ENCODE measurements at places on chromosomes 7 and 10.
A peak's percentile ranks its signal among the peaks of the same experiment; 100 is the strongest.

- DNase-seq = no peak
These were observed 107.1 kb upstream of the FAM20C start for GRCh38 chr7:85074-85882.

DNA sequence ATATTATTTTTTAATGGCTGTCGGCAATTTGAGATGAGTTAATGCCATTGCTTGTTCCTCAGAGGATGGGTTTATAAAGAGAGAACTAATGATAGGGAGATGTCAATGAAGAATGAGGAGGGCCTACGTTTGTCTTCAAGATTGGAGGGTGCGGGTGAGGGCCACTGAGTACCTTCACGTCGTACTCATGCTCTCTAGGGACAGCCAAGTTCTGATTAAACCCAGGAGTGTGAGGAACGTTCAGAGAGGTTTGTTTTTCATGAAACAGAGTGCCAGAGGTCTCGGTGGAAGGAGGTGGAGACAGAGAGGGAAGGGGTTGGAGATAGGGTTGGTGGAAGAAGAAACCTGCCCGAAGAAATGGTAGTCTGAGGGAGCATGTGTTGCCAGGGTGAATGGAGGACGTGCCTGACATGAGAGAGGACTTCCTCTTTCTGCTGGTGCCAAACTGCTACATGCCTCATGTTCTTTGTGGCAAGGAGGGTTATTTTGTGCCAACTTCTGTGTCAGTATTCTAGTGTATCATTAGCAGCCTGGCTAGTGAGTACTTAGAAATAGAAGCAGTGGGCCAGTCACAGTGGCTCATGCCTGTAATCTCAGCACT, 8.9 kb downstream of the DHTKD1 start:
- DNase-seq = no peak

DNA sequence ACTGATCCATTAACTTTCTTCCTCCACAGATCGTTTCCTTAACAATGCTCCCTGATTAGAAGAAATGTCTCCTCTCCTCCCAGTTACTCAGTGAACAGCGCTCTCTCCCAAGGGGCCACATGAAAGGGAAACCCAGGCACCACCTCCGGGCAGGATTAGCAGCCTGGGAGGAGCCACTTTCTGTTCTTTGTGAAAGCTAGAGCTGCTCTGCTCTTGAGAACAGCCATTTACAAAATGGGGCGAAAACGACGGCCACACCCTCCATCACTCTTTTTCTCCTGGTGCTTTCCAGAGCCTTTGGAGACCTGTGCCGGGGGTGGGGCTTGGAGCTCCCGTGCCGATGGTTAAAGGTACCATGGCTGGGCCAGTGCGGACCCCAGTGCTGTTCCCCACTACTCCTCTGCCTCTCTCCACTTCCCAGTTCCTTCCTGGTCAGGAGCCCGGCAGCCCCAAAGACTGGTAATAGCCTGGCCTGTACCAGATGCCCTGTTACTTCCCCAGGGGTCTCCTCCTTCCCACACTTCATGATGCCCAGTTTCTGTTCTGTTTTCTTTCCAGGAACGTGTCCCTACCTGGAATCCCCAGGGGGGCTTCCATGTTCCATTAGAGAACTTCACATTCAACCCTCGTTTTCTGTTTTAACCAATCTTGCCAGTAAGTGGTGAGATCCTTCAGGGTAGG, 402.9 kb upstream of the GALNT17 start:
- DNase-seq = no peak

DNA sequence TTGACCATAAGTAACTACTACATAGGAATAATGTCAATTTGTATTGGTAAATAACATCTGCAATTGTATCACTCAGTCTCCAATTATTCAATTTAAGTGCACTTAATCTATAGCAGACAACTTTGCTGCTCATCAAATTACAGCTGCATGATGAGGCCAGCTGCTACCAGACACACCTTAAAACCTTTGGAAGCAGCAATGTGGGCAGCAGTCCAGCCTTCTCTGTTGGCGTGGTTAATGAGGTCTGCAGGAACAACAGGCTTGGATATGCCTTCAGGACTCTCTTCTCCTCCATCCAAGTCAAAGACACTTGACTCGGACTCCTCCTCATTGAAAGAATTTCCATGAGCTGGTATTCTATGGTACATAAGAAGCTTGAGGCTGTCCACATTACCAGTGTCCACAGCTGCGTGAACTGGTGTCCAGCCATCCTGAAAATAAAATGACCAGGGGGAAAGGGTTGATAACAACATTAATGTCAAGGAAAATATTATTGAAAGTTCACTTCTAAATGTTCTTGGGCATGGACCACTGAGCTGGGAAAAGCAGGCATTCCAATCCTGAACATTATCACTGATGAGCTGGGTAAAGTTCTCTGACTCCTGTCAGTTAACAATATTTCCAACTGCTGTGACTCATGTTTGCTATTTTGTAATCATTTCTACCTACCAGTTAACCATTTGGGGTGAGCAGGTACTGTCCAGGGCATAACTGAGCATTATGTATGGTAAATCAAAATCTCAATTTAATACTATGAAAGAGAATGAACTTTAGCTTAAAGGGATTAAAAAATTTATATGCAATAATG, 95.7 kb downstream of the CTTNBP2 start:
- no peak for DNase-seq

DNA sequence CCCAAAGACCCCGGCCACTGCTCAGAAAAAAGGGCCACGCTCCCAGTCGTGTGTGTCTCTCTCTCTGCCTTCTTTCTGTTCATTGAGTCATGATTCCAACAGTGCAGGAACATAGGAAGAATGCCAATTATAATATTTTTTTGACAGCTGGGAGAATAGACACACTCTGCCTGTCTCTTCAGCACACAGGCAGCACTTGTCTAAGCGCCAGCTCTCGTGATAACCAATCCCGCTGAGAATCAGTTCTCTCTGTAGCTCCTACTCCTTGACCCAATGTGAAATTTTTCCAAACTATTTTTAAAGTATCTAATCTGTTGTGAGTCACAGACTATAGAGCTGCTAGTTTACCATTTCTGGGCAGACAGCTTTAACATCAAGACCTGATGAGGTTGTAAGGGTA, 145.7 kb upstream of the RHEB start:
- DNase-seq = no peak

GRCh38 chr10:44558521-44558920, 173.6 kb upstream of the CXCL12 start:
- DNase-seq = no peak

- DNase-seq = no peak
These were observed 26.6 kb upstream of the PLA2G12B start for GRCh38 chr10:72981028-72981881.

- DNase-seq = no peak
These were observed 583.9 kb downstream of the NXPH1 start for GRCh38 chr7:9017286-9017685.

DNA sequence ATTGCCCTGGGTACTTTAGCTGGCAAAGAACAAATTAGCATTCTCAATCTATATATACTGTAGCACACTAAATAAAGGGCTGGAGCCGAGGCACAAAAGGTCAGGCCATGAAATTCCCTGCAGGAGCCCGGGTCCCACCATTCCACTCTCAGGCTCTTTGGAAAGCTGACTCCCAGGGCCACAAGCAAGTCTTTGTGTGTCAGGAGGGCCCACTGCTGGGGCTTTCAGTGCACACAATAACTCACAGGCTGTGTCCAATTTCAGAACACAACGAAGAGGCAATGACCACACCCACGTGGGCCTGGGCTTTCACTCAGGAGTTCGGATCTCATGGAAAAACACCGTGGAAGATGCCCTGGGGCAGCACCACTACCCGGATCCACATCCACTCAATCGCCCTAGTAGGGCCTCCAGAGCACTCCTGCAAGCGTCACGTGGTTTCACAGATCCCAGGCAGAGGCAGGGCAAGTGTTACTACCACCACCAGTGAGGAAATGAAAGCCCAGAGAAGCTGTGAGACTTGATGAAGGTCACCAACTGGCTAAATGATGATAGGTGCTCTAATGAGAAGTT, 60.3 kb downstream of the COBL start:
- DNase-seq = no peak

DNA sequence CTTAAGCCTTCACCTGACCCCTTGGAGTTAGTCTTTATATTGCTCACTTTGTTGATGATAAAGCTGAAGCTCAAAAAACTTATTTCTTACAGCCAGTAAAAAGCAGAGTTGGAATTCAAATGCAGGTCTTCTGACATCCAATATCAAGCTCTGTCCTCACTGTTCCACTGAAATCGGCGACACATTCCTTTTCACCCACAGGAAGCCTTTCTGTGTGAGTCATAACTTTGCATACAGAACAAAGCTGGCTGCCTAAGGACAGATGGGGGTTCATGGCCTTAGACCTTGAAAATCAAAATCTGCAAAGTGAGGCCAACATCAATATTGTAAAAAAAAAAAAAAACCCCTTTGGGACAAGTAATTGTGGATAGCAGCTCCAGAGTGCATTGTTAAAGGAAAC, 21.8 kb upstream of the AKR1B1 start:
- no peak for DNase-seq

GRCh38 chr10:70306181-70306705, 22.4 kb upstream of the NPFFR1 start:
- peak; percentile 37 for DNase-seq

DNA sequence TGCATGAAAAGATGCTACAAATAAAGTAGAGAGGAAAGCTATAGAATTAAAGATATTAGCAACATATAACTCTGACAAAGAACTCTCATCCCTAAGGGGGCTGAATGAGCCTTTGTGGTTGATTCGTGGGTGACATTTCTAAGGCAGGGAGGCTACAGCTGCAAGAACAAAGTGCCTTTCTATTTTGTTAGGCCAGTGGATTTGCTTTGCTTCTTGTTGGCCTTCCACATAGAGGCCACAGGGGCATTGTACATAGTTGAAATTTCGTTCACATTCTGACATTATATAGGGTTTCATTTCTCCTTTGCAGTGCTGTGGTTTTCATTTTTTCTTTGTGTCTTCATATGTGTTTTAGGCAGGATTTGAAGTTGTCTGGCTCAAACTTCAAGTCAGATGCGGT, 819.2 kb upstream of the C7orf33 start:
- DNase-seq = no peak

DNA sequence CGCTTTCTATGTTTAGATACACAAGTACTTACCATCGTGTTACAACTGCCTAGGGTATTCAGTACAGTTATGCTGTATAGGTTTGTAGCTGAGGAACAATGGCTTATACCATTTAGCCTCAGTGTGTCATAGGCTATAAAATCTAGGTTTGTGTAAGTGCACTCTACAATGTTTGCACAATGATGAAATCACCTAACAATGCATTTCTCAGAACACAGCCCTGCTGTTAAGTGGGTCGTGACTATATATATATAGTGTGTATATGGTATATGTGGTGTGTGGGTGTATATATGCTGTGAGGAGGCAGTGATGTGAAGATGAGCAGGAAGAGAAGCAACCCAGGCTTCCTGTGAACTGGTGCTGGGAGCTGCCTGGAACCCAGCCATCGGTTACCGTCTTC, 65.6 kb upstream of the MKI67 start:
- DNase-seq = no peak

DNA sequence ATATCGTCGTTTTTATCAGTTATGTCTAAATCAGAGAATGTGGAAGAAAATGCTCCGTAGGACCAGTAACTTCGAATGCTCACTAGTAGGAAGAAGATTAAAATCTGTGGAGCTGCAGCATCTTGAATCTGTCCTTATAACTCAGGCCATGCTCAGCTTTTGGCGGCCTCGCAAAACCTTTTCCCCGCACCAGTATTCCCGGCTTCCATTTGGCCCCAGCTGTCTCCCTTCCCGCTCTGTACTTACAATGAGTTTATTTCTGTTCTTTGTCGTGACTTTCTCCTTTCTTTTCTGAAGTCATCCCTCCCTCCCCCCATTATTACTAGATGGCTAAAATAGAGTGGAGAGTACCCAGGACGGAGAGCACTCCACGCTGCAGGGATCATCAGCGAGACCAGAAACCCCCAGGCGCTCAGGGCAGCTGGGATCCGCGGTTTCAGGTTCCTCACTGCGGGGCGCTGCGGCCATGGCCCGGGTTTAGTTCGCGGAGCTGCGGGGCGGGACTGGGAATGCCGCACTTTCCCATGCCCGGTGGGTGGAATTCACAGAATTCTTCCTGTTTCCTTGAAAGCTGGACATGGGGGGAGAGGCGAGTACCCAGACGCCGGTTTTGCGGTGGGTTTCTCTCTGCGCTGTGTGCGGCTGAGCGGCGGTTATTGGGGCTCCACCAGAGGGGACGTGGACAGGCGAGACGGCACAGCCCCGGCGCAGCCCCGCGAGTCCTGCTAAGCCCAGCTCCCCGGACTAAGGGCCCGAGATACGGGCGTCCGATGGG, 183.5 kb downstream of the POM121L12 start:
- no peak for DNase-seq

DNA sequence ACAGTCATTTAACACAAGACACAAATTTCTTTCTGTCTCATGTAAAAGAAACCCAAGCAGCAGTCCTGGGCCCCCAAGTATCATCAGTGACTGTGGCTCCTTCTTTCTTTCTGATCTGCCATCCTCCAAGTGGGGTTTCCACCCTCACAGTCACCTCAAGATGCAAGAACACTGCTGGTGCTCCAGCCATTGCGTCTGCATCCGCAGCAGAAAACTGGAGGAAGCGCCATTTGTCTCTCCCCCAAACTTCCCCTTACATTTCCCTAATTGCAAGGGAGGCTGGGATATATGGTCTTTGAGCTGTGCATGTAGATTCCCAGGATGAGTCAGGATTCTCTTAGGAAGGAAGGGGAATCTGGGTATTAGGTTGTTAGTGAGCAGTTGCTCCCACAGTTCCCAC, 60.9 kb upstream of the GNA12 start:
- no peak for DNase-seq

DNA sequence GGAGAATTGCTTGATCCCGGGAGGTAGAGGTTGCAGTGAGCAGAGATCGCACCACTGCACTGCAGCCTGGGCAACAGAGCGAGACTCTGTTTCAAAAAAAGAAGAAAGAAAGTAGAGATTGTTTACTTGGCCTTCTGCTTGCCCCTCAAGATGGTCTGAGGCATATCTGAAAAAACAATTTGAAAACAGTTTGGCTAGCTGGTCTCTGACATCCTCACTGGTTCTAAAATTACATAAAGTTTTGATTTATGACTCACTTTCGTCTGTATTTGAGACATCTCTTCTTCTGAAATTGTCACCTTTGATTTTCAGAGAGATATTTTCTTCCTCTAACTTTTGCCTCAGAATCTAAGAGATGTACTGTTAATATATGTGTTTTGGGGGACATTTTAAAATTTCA, 49.6 kb upstream of the HELLS start:
- DNase-seq = no peak
